ENCODE measurements at places on chromosomes 6 and 20.

DNA sequence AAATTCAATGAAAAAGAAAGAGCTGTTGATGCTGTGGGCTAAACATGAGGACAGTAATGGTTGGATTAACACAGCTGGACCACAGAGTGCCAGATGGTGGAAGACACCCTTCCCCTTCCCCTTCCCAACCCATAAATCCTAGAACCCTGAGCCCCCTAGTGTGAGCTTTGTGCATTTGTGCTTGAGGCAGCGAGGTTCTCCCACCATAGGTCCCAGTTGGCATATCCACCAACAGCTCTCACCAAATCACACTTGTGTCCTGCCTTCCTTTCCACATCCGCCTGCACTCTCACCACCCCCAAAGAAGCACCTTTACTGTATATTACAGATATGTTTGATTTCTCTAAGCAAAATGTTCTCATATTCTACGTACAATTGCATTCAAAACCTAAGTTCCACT lies 32.8 kb upstream of the HBS1L start:
- DNase-seq, result no peak

DNA sequence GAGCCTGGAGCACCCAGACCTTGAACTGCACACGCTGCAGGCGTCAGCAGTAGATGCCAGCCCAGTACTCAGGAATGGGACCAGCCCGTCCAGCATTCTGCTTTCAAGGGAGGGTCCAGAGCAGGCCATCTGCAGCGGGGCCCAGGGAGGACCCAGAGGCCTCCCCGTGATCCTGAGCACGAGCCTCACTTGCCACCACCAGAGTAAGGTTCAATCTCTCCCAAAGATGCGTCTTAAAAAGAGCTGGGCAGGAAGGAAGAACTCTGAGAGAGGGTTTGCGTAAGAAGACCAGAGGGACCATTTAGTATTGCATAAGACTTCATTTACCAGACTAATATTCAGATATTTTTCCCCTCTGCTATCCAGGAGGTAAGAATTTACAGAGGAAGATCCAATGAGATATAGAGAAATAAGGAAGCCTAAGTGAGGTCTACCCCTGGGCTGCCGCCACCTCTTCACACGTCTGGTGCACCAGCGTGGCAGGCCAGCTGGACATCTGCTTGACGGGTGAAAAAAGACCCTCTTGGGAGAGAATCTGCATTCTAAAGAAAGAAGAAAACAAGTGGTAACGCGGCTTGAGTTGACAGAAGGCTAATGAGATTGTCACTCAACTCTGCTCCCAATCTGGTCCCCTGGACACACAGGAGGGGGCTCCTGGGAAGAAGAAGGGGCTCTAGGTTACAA lies 107.3 kb downstream of the PRND start:
- no peak for DNase-seq

DNA sequence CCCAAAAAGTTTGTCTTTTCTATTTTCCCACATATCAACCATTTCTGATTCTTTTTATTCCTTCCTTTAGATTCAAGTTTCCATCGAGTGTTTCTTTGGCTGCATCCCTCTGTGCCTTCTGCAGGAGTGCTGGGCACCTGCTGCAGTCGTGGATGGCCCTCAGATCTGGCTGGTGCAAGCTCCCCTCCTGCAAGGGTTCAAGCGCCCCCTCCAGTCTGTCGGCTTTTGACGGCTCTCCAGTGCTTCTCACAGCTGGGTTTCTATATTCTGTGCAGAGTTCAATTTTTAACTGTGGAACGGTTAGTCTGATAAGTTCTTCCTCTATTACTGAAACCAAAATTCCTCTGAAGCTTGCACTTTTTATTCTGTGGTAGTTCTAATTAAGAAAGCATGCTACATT lies 132.1 kb downstream of the HUS1B start:
- DNase-seq, result no peak

GRCh38 chr20:32510601-32511357 lies 74.4 kb downstream of the NOL4L start:
- no peak for DNase-seq

GRCh38 chr6:109454496-109455436 lies 806 bp downstream of the MICAL1 start:
- peak; percentile 44 for DNase-seq

DNA sequence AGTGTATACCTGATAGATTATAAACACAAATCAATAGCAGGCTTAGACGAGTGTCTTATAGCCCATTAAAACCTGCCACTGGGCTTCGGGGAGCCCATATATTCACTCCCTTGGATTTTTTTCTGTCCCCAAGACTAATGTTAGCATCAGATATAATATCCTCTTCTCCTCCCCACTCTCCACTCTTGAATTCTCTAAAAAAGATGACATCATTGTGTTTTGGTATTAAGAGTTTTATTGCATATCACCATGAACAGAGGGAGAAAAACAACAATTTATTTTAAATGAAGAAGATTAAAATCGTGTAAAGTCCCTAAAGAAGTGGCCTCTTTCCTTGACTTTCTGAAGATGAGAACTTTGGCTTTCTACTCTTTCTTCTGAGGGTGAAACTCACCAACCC lies 84.4 kb downstream of the MLIP start:
- DNase-seq, result no peak

DNA sequence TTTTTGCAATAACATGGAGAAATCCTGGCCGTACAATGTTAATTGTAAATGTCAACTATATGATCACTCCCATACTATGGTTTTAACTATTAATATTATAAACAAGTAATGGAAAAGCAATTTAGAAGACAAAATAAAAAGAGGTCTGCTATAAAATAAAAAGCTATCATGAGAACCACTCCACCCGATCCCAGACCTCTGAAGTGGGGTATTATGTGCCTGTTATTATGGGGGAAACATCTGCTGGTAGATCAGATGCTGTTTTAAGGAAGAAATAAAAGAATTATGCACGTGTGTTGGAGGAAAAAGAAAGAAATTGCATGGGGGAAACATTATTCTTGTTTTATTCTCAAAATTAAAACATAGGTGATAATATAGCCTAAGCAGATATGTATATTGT lies 615.7 kb upstream of the ARID1B start:
- DNase-seq, result no peak

GRCh38 chr20:8155812-8156211 lies 23.7 kb downstream of the PLCB1 start:
- DNase-seq, result no peak
